ENCODE measurements at places on chromosomes 5 and 9.
A peak's percentile ranks its signal among the peaks of the same experiment; 100 is the strongest.

GRCh38 chr9:115650768-115651167 lies 502.8 kb upstream of the PAPPA start:
- no peak for DNase-seq

GRCh38 chr5:175718401-175719108 lies 60.7 kb downstream of the HRH2 start:
- DNase-seq = peak; percentile 43

- no peak for DNase-seq
Measured at GRCh38 chr5:174344335-174344734, 298.8 kb downstream of the NSG2 start.

- no peak for DNase-seq
Measured at GRCh38 chr5:42767491-42768105, 11.0 kb downstream of the CCDC152 start.

GRCh38 chr5:14450018-14450524 lies 131.5 kb upstream of the OTULINL start:
- no peak for DNase-seq

DNA sequence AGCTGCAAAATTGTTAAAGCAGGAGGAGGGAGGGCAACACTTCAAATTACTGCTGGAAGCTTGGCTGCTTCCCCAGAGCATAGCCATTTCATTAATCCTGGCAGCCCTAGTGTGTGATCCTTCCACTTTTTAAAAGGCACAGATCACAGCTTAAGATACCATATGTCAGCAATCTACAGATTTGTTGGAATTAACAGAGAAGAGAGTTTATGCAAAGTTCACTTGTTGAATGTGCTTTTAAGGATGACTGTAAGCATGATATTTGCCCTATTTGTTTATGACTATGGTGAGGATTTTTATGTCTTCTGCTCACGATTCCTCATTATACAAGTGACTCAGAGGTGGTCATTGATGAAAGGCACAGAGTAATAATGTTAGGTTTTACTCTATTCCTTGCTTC lies 156.0 kb upstream of the CDKN2B start:
- DNase-seq = no peak

DNA sequence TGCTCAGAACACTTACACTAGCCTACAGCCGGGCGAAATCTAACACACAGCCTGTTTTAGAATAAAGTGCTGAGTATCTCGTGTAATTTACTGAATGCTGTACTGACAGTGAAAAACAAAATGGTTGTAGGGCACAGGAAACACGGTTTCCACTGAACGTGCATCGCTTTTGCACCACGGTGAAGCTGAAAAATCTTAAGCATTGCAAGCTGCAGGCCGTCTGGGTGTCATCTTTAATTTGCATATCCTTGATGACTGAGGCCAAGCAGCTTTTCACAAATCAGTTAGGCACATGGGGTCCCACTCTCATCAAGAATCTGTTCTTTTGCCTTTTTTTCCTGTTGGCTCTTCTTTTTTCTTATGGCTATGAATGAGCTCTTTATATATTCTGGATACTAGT lies 58.2 kb downstream of the CAMSAP1 start:
- no peak for DNase-seq

GRCh38 chr9:38054653-38055052 lies 14.4 kb downstream of the SHB start:
- no peak for DNase-seq

Data from stimulated activated CD8-positive, alpha-beta memory T cell treated with anti-CD3 and anti-CD28 coated beads, Interleukin-15, amount 100 ng/mL, for 4 hours (primary cell).